Endothelial cell of umbilical vein (primary cell): ENCODE measurements at places on chromosomes 6 and 20. TPM values are rescaled to one million over a fixed set of nuclear protein-coding genes. Genes with fewer than 3 reads are reported as not detected.

- no peak for DNase-seq
- H3K36me3 ChIP-seq, result peaks cover 26% of the 10 kb centered on the region
- H3K4me1 ChIP-seq, result peaks cover 65% of the 10 kb centered on the region
- H3K4me3 ChIP-seq, result no peak overlapping the region
These were observed 68.6 kb downstream of the TRAM2 start for GRCh38 chr6:52508261-52508739.

The RAMACL gene
- 4.0 and 5.3 TPM in 2 replicates for total RNA-seq

The POM121L2 gene
- total RNA-seq, result not detected in 2 replicates

- no peak overlapping the region for H3K27ac ChIP-seq
- H3K4me3 ChIP-seq, result peak overlapping the region; percentile 13
These were observed 35.5 kb upstream of the ZFAND3 start for GRCh38 chr6:37783856-37784584.

The ADGRF5 gene
- 37.9 and 50.0 TPM in 2 replicates for total RNA-seq

- no peak overlapping the region for H3K4me3 ChIP-seq
- no peak overlapping the region for H3K27ac ChIP-seq
- no peaks in the 10 kb centered on the region for H3K4me1 ChIP-seq
These were observed 84.7 kb downstream of the HDGFL1 start for GRCh38 chr6:22653980-22654610.

The VSX1 gene
- not detected in 2 replicates for total RNA-seq

The ULBP2 gene
- 7.0 and 14.0 TPM in 2 replicates for total RNA-seq

- H3K4me3 ChIP-seq, result no peak overlapping the region
- no peaks in the 10 kb centered on the region for H3K4me1 ChIP-seq
- H3K27me3 ChIP-seq, result peaks cover 3% of the 10 kb centered on the region
These were observed 16.9 kb upstream of the ELMO2 start for GRCh38 chr20:46423342-46423741.

- no peaks in the 10 kb centered on the region for H3K36me3 ChIP-seq
- no peak overlapping the region for H3K4me3 ChIP-seq
- DNase-seq, result no peak
- no peak overlapping the region for H3K27ac ChIP-seq
- peaks cover 10% of the 10 kb centered on the region for H3K27me3 ChIP-seq
- no peaks in the 10 kb centered on the region for H3K4me1 ChIP-seq
These were observed 9.2 kb upstream of the SCRT2 start for GRCh38 chr20:684676-685319.

- no peak overlapping the region for H3K4me3 ChIP-seq
- peaks cover 6% of the 10 kb centered on the region for H3K4me1 ChIP-seq
- H3K36me3 ChIP-seq, result no peaks in the 10 kb centered on the region
- H3K27me3 ChIP-seq, result no peaks in the 10 kb centered on the region
- H3K27ac ChIP-seq, result no peak overlapping the region
These were observed 76.0 kb downstream of the AIG1 start for GRCh38 chr6:143136647-143137046.

GRCh38 chr6:143288923-143289322, 161.6 kb downstream of the ADAT2 start:
- H3K36me3 ChIP-seq, result no peaks in the 10 kb centered on the region
- H3K27ac ChIP-seq, result no peak overlapping the region
- H3K4me1 ChIP-seq, result peaks cover 5% of the 10 kb centered on the region
- no peak overlapping the region for H3K4me3 ChIP-seq
- H3K27me3 ChIP-seq, result no peaks in the 10 kb centered on the region

DNA sequence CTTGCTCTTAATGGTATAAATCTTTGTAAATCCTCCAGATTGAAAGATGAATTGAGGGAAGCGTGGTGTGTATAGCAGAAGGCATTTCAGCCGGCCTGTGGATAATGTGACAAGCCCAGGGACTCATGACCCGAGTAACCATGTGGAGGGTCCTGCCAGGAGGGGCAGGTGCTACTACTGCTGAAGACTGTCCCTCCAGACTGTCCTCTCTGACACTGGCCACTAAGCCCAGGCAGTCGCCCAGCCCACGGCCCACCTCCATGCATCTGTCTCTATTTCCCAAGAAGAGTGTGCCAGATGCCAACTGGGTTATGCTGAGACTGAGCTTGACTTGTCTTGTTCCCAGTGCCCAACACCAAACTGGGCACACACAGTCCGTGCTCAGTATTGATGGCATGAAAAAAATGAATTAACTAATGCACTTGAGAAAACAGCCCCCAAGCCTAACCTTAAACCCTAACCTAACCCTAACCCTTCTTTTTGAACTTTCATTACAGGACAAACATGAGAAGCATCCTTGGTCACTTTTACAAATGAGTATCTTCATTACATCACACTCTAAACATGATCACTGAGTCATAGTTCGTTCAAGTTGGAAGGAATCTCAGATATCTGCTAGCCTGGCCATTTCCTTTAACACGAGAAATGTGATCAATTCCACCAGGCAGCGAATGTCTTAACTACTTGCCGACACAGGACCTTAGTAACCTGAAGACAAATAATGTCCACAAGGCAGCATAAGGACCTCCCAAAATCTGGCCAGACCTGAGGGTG, 182.2 kb upstream of the RREB1 start:
- no peaks in the 10 kb centered on the region for H3K27me3 ChIP-seq
- no peaks in the 10 kb centered on the region for H3K4me1 ChIP-seq
- H3K36me3 ChIP-seq, result no peaks in the 10 kb centered on the region
- H3K27ac ChIP-seq, result no peak overlapping the region

DNA sequence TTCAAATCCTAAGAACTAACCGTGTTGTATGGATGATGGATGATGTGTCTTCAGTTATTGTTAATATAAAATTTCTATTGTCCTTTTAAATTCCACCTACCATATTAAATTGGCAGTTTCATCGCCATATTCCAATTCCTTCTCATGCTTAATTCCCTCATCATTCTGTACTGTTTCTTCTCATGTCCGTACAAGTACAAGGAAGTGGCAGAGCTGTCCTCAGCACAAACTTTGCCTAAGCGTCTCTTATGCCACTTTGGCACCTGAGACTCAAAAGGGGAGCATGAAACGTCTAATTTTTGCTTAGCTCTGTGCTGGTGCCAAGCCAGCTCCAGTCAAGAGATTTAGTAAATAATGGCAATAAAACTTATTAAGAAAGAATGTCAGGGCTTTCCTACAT, 158.2 kb upstream of the LAMA2 start:
- no peaks in the 10 kb centered on the region for H3K36me3 ChIP-seq
- H3K4me3 ChIP-seq, result no peak overlapping the region
- DNase-seq, result no peak
- no peaks in the 10 kb centered on the region for H3K4me1 ChIP-seq

- no peaks in the 10 kb centered on the region for H3K36me3 ChIP-seq
- no peaks in the 10 kb centered on the region for H3K27me3 ChIP-seq
- H3K27ac ChIP-seq, result no peak overlapping the region
These were observed 68.5 kb upstream of the TENT5A start for GRCh38 chr6:81820980-81821379.

- no peak overlapping the region for H3K27ac ChIP-seq
- no peak overlapping the region for H3K4me3 ChIP-seq
These were observed 133.8 kb downstream of the ARID1B start for GRCh38 chr6:156910938-156911337.

The GSTA2 gene
- not detected in 2 replicates for total RNA-seq

GRCh38 chr6:113960795-113961194, 10.2 kb downstream of the HDAC2 start:
- no peak for DNase-seq
- H3K4me1 ChIP-seq, result no peaks in the 10 kb centered on the region
- H3K4me3 ChIP-seq, result no peak overlapping the region
- peaks cover 7% of the 10 kb centered on the region for H3K36me3 ChIP-seq
- no peak overlapping the region for H3K27ac ChIP-seq

DNA sequence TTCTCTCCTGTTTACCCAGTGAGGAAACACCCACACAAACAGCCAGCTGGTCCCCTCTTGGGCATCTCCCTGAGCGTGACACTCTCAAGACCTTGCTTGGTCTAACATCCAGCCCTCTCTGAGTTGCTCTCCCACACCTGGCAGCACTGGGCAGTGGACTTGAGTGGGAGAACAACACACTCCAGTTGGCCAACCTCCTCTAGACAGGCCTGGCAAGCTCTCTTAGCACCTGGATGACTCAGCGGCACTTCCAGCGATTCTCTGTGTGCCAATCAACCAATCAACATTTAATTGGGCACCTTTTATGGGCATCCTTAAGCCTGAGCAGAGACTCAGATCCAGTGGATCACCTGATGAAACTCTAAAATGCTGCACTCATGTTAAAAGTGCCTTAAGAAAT, 76.6 kb upstream of the QKI start:
- H3K36me3 ChIP-seq, result no peaks in the 10 kb centered on the region
- no peak overlapping the region for H3K27ac ChIP-seq
- H3K27me3 ChIP-seq, result no peaks in the 10 kb centered on the region

The TAGAP gene
- not detected in 2 replicates for total RNA-seq

DNA sequence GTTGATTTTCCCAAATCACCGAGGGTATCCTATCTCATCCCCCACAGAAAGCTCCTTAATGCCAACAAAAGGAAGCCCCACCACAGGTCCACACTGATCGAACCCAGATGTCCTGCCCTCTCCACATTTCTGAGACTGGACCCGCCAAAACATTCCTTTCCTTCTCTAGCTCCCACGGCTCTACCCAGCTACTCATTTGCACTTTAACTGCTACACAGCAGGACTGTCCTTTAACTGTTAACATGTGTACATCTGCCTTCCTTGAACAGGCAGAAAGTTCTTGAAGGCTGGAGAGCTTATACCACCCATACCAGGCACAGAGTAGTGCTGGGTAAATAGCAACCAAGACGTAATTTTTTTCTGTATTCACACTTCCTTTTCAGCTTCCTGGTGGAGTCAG, 68.6 kb downstream of the TRMT6 start:
- DNase-seq, result no peak
- H3K4me1 ChIP-seq, result no peaks in the 10 kb centered on the region
- H3K4me3 ChIP-seq, result no peak overlapping the region
- H3K27me3 ChIP-seq, result peaks cover 11% of the 10 kb centered on the region
- H3K27ac ChIP-seq, result no peak overlapping the region

GRCh38 chr6:22605736-22606135, 36.4 kb downstream of the HDGFL1 start:
- no peaks in the 10 kb centered on the region for H3K4me1 ChIP-seq
- H3K27ac ChIP-seq, result no peak overlapping the region
- DNase-seq, result no peak
- H3K36me3 ChIP-seq, result no peaks in the 10 kb centered on the region
- H3K27me3 ChIP-seq, result no peaks in the 10 kb centered on the region

The ARMC12 gene
- 0.90 and 0.91 TPM in 2 replicates for total RNA-seq

The VIP gene
- total RNA-seq, result 1.2 and 2.0 TPM in 2 replicates

The TMC2 gene
- not detected in 2 replicates for total RNA-seq

DNA sequence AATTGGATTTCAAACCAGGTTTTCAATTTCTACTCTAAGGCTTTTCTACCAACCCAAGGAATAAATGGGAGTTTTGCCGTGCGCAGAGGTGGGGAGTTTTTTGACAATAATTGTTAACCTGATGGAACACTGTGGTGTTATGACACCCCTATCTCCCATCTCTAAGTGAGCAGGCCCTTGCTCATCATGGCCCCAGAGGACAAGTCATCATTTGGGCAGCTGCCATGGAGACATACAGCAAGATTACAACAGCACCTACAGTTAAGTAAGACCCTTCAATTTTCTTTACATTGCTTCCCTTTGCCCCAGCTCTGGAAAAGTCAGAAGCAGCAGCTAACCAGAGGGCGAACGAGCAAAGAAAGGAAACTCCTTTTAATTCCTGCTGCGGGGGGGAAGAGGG, 54.3 kb downstream of the ADGRF5 start:
- peaks cover 2% of the 10 kb centered on the region for H3K36me3 ChIP-seq
- H3K27me3 ChIP-seq, result no peaks in the 10 kb centered on the region
- no peak overlapping the region for H3K27ac ChIP-seq
- no peaks in the 10 kb centered on the region for H3K4me1 ChIP-seq

The MOXD1 gene
- total RNA-seq, result not detected in 2 replicates

DNA sequence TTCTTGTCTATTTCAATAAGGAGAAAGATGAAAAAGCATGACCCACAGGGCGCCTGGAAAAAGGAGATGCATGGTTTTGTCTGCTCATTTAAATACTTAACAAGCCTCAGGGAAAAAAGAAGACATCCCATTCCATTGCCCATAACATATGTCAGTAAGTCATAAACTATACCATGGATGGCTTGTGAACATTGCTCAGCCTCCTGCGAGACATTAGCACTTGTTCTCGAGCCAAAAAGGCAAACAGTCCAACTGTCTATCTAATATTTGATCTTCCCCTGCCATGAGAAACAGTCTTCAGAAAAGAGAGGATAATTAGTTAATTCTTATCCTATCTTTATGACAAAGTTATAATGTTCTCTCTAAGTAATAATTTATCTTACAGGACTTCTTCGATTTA, 527.4 kb downstream of the HACE1 start:
- H3K27ac ChIP-seq, result no peak overlapping the region
- no peak for DNase-seq
- H3K36me3 ChIP-seq, result no peaks in the 10 kb centered on the region
- H3K27me3 ChIP-seq, result no peaks in the 10 kb centered on the region
- no peaks in the 10 kb centered on the region for H3K4me1 ChIP-seq
- H3K4me3 ChIP-seq, result no peak overlapping the region

GRCh38 chr20:24503352-24503931, 34.0 kb downstream of the SYNDIG1 start:
- no peaks in the 10 kb centered on the region for H3K27me3 ChIP-seq
- no peak for DNase-seq
- H3K36me3 ChIP-seq, result no peaks in the 10 kb centered on the region
- no peaks in the 10 kb centered on the region for H3K4me1 ChIP-seq

The POU3F2 gene
- total RNA-seq, result not detected in 2 replicates

DNA sequence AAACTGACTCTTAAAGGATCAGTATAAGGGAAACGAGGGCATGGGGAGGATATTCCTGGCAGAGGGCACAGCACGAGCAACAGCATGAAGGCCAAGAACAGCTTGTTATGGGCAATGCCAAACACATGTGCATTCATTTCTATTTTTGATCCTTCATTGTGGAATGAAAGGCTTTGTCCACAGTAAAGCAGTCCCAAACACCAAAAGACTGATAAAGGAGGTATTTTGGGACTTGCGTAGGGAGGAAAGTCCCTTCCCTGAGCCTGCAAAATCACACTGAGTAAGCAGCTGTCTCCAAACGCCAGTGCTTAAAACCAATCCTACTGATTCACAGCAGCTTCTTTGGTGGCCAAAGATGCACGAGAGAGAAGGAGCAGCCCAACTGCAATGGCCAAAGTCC, 138.2 kb downstream of the UNC5CL start:
- no peaks in the 10 kb centered on the region for H3K27me3 ChIP-seq
- DNase-seq, result no peak
- H3K4me3 ChIP-seq, result no peak overlapping the region
- no peak overlapping the region for H3K27ac ChIP-seq
- no peaks in the 10 kb centered on the region for H3K4me1 ChIP-seq

- no peaks in the 10 kb centered on the region for H3K36me3 ChIP-seq
- DNase-seq, result peak; percentile 88
- H3K27me3 ChIP-seq, result no peaks in the 10 kb centered on the region
- no peak overlapping the region for H3K27ac ChIP-seq
- no peak overlapping the region for H3K4me3 ChIP-seq
These were observed 112.5 kb downstream of the WDR27 start for GRCh38 chr6:169589293-169589692.

The LYRM2 gene
- 37.7 and 41.9 TPM in 2 replicates for total RNA-seq

- no peak for DNase-seq
- H3K4me3 ChIP-seq, result no peak overlapping the region
- H3K27ac ChIP-seq, result no peak overlapping the region
- H3K36me3 ChIP-seq, result no peaks in the 10 kb centered on the region
- no peaks in the 10 kb centered on the region for H3K4me1 ChIP-seq
These were observed 143.8 kb downstream of the SYCP2 start for GRCh38 chr20:59789686-59790085.

GRCh38 chr6:50851049-50851845, 32.6 kb downstream of the TFAP2B start:
- H3K27me3 ChIP-seq, result peaks cover 28% of the 10 kb centered on the region
- H3K36me3 ChIP-seq, result no peaks in the 10 kb centered on the region
- no peak overlapping the region for H3K4me3 ChIP-seq
- no peak for DNase-seq
- no peak overlapping the region for H3K27ac ChIP-seq

The ZNF334 gene
- 0.30 and 1.6 TPM in 2 replicates for total RNA-seq
